Left lobe of liver (tissue), 2 donors: ENCODE measurements at places on chromosomes 7 and 10. TPM values are rescaled to one million over a fixed set of nuclear protein-coding genes. Genes with fewer than 3 reads are reported as not detected.

- no peak for DNase-seq
These were observed 18.1 kb upstream of the CAMK2G start for GRCh38 chr10:73892310-73893030.

- DNase-seq, result no peak
These were observed 16.7 kb upstream of the GAD2 start for GRCh38 chr10:26199841-26200240.

The TLX1 gene
- 1.3 TPM for total RNA-seq

GRCh38 chr7:23287612-23288011 lies 11.5 kb upstream of the MALSU1 start:
- no peak for DNase-seq

- no peak for DNase-seq
These were observed 2.7 kb downstream of the MAFK start for GRCh38 chr7:1533255-1533546.

The PLEKHA8 gene
- 4.3 TPM for total RNA-seq

The FAM20C gene
- total RNA-seq, result 72.2 TPM

The GRID1 gene
- total RNA-seq, result 0.58 TPM

DNA sequence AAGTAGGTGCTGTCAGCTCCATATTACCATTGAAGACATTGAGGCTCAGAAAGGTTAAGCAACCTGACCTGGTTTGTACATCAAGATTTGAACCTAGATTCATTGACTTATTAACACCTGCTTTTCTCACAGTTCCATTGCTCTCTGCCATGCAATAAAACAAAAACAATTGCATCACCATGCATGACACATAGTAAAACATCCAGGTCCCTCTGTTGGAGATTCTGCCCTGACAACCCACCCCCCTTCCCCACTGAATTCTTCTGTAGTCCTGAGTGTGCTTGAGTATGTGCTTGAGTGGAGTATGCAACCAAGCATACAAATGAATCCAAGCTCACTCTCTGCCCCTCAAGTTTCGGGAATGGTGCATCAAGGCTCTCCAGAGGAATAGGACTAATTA lies 6.0 kb upstream of the LMBR1 start:
- DNase-seq, result no peak
